ENCODE measurements at places on chromosomes 5 and 9.

DNA sequence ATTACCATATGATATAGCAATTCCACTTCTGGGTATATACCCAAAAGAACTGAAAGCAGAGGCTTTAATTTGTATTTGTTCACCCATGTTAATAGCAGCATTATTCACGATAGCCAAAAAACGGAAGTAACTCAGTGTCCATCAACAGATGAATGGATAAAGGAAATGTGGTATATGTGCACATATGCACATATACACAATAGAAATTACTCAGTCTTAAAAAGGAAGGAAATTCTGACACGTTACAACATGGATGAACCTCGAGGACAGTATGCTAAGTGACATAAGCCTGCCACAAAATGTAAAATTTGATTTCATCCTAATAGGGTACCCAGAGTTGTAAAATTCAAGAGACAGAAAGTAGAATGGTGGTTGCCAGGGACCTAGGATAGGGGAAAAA is 54.9 kb downstream of the NUP155 start:
- no peak for DNase-seq

GRCh38 chr9:69463497-69464068 is 138.6 kb downstream of the ENTREP1 start:
- no peak for DNase-seq

GRCh38 chr5:143390941-143391340 is 12.5 kb downstream of the NR3C1 start:
- no peak for DNase-seq

- DNase-seq = no peak
These were observed at the start of gene IGFBPL1 for GRCh38 chr9:38423973-38424843. TSS of gene IGFBPL1 (minus strand) at chr9:38424454. CDS start at chr9:38424424, 30 bp downstream.

- DNase-seq = no peak
These were observed 164.7 kb downstream of the TUSC1 start for GRCh38 chr9:25513509-25514033.

DNA sequence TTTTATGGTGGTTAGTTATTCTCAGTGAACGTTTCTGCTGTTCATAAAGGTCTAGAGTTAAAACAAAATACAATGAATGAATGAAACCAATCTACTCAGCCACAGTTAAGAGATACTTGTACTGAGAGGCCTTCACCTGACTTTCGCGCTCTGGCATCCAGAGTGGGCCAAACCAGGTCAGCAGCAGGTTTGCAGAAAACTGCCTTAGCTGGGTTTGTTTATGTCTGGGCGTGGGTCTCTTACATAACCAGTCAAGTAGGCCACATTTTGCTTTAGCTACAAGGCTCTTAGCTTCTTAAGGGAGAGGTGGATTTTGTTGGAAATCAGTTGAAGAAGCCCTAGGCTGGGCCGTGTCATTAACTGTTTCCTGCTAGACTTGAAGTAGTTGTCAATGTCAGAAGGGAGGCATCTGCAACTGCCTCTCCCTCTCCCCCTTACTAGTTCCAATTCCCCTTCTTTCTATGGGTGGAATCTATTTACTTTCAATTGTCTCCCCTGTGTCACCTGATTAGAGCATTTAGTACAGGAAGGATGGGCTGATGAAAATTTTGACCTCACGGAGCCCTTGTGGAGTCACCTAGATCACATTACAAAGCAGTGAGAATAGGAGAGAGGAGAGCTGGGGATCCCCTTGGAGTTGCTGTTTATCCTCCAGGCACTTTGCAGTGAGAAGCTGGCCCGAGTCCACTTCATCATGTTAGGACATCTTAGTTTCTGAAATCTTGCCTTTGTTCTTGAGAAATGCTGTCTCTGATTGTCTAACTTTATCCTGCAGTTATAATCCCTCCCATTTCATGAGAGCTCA is 200.5 kb downstream of the ARHGEF28 start:
- DNase-seq = no peak

- no peak for DNase-seq
These were observed 39.0 kb downstream of the GAS1 start for GRCh38 chr9:86908261-86908660.

Measured in stimulated activated CD8-positive, alpha-beta memory T cell treated with anti-CD3 and anti-CD28 coated beads, Interleukin-7, amount 100 ng/mL, for 24 hours (primary cell).